ENCODE measurements at places on chromosomes 5 and 9.
A peak's percentile ranks its signal among the peaks of the same experiment; 100 is the strongest.

DNA sequence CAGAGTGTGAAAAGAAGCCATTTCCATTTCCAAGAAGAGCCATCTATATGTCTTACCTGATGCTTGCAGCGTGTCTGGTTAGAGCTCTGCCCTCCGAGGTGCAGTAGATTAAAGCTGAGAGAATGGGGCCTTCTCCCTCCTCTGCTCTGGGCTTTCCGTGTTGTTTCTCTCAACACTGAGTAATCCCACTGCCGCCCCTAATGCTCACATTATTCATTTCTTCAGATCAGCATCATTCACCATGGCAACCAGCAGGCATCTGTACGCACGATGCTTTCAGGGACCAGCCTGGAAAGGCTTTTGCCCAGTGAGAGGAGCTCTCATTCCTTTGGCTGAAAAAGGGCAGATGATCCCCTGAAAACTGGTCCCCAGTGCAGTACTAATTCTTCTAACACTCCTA lies 79.6 kb downstream of the CYFIP2 start:
- no peak for DNase-seq

GRCh38 chr5:33261305-33261704 lies 179.5 kb upstream of the TARS1 start:
- DNase-seq: no peak

- DNase-seq: no peak
Measured at GRCh38 chr5:135178476-135179155, 144.6 kb upstream of the PITX1 start.

GRCh38 chr5:38926121-38926520 lies 80.3 kb downstream of the OSMR start:
- DNase-seq: no peak

DNA sequence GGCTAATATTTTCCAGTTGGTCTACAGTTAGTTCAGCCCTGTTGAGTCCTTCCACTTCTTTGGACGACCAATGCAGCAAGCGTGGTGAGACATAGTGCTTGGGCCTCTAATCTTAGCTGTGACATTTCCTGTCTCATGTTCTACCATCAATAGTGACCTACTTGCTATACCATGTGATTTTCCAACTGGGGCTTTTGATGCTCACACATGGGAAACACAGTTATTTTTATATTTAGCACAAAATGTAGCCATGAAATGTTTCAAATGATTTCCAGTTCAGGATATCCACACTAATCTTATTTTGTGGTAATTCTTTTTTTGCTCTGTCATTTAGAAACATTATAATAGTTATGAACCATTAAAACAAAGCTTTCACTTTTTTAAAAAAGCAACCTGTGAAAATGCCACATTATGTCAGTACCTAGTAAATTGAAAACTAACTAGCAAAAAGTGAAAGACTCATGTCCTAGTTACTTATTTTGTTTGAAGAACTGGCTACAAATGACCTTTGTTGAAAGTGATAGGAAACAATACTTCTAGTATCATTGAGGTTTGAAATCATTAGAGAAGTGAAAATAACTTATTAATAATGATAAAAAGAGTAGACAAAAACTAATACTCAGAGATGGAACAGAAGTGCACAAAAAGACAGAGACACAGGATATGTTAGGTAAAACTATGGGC lies 18.3 kb downstream of the MARCHF3 start:
- DNase-seq: no peak

DNA sequence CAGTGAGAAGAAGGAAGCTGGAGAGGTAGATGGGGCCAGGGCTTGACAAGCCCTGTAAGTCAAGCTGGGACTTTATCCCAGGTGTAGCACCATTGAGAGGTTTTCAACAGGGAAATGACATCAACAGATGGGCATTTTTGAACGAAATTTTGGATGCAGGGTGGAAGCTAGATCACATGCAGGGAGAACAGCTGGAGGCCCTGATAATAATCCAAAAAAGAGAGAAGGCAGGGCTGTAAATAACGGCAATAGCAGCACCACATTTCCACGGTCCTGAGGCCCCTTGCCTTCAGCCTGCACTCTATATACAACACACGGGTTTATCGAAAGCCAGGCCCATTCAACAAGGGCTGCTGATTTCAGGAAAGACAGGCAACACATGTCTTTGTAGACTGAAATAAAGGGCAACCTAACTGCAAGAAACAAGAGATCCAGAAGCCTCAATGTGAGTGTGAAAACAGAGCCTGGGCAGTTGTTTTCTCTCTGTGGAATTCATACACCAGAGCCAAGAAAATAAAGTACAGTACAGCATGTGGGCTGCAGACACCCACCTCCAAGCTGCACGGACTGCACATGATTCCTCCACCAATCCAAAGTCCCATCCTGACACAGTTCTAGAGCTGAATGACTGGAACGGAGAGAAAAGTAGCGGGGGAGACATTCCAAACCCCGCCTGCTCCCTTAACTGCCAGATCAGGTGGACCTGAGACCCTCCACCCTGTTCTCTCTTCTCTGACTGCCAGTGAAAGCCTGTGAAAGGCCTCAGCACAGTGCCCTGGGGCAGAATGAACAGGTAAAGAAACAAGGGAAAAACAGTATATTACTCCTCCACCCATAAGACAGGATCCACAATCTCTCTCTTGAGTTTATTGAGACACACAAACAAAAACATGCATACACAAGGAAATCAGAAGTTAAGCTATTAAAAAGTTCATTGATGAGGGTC lies 36.3 kb downstream of the KLHL3 start:
- DNase-seq: peak; percentile 23
